DMS79 treated with DMSO at 0.1 percent for 48 hours (cell line): ENCODE measurements at places on chromosomes 2 and 18.

- no peak for DNase-seq
Observed at GRCh38 chr2:211113334-211114175, 557.2 kb downstream of the CPS1 start.

DNA sequence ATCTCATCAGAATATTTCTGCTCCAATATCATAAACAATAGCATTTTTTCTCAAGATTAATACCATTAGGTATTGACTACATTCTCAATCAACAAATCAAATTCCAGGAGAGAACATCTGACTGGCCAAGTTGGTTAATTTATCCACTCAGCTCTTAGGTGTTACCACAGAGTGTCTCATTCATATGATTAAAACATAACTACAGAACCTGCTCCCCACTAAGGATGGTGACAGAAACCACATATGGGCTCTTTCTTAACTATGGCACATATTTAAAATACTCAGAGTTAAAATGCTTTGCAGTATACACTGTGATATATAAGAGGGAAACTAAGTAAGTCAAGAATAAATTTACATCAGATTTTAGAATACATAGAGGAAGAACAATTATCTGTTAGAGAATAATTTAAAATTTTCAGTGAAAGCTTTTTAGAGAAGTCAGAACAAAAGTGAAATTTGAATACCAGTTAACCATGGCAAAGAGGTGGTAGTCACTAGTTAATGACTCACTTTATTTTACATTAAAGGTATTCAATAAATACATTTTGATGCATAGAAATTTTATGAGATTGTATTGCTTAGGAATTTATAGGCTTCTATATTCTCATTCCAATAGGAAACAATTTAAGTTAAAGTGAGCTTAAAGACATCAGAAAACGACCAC is 1120.8 kb upstream of the TMEFF2 start:
- DNase-seq = no peak

DNA sequence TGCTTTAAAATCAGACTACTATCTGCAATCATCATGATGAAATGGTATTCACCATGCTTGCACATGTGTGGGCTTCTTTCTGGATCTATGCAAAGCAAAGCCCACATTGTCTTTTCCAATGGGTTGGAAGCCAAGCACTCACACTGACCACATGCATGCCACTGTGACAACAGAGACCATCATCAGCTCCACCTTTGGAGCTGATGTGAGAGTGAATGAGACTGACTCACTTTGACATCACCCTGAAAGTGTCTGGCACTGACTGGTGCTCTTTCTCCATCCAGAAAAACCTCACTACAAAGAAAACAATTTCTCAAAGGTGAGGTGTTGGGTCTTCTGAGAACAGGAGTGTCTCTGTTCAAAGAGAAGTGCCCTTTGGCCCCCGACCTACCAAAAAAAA is 4.7 kb downstream of the MYO5B start:
- no peak for DNase-seq

DNA sequence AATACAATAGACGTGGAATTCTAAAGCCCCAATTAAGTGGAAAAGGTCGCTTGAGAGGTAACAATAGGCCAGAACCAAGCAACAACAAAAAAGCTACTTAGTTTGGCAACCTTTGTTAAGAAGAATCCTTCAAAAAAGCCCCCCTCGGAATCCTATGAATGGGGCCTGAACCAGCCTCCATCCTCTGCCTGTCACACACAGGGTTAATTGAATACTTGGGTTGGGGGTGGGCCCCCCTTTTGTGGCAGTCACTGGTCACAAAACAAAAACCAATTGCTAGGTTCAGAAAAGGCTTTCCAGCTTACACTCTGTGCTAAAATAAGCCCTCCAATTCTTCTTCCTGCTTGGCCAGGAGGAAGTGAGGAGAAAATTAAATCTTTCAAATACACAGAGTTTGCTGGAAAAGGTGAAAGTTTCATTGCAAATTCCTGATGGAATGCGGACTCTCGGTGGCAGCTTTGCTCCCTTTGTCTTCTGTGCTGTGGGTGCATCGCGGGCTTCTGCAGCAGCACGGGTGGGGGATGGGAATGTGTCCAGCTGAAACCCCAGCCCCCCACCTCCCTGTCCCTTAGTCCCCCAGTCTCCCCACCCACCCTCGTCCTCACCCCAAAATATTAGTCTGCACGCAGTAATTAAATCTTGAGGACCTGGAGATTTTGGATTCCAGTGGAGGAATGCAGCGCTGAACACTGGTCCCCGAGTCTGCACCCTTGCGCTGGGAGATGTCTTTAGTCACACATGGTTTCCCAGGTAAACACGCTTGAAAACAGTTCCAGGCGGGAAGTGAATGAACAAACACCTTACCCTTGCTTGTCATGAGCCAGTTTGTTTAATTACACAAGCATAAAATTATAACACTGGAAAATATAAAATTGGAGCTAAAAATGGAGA is 254.3 kb downstream of the SOX11 start:
- DNase-seq = peak; percentile 72

DNA sequence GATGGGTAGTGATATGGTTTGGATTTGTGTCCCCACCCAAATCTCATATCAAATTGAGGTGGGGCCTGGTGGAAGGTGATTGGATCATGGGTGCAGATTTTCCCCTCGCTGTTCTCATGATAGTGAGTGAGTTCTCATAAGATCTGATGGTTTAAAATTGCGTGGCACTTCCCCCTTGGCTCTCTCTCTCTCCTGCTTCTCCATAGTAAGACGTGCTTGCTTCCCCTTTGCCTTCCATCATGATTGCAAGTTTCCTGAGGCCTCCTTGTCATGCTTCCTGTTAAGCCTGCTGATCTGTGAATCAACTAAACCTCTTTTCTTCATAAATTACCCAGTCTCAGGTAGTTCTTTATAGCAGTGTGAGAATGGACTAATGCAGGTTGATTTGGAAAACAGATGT is 223.2 kb upstream of the APCDD1 start:
- DNase-seq = no peak

- DNase-seq = no peak
Observed at GRCh38 chr18:56747857-56748256, 96.7 kb downstream of the WDR7 start.

DNA sequence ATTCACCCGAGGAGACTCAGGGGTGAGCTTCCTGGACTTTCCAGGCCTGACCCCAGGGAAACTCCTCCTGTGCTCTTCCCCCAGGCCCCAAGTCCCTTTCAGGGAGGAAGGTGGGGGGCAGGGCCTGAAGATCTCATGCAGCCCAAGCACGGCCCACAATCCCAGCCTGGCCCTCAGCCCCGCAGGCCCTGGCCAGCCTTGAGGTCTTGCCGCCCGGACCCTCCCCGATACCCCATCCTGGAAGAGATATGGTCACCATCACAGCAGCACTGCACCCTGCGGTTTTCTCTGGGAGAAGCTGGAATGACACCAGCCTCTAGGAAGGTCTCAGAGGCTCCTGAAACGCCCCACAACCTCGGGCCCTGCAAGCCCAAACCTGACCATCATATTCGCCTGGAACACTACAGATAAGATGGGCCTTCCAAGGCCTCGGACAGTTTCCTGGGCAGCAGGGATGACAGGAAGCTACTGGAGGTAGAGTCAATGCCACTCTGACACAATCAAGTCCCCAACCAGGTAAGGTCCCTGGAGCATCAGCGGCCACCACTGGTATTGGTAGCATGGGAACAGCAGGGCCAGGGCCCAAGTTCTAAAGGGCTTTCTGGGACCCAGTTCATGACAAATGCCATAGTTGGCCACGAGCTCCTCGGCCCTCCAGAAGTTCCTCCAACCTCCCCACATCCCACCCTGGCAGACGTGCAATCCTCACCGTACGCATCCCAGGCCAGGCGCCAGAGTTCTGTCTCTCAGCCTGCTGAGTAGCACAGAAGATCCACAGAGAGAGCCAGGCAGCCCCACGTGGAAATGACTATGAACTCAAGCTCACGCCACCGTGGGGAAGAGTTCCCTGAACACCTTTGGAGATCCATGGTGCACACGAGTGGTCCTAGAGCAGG is 8.6 kb downstream of the SDC1 start:
- DNase-seq = no peak

GRCh38 chr18:765764-766549 is 46.1 kb downstream of the YES1 start:
- DNase-seq = peak; percentile 8

DNA sequence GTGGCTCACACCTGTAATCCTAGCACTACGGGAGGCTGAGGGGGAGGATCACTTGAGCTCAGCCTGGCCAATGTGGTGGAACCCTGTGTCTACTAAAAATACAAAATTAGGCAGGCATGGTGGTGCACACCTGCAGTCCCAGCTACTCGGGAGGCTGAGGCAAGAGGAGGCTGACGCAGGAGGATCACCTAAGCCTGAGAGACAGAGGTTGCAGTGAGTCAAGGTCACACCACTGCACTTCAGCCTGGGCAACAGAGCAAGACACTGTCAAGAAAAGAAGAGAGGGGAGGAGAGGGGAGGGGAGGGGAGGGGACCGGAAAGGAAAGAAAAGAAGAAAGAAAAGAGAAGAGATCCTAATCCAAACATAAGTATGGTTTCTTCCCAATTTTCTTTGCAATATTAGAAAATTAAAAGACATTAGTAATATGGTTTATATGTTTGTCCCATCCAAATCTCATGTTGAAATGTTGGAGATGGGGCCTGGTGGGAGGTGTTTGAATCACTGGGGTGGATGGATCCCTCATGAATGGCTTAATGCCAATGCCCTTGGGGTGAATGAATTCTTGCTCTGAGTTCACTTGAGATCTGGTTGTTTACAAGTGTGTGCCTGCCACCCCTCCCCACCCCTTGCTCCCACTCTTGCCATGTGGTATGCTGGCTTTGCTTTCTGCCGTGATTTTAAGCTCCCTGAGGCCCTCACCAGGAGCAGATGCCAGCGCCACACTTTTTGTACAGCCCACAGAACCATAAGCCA is 50.7 kb downstream of the TRIP12 start:
- DNase-seq = no peak

DNA sequence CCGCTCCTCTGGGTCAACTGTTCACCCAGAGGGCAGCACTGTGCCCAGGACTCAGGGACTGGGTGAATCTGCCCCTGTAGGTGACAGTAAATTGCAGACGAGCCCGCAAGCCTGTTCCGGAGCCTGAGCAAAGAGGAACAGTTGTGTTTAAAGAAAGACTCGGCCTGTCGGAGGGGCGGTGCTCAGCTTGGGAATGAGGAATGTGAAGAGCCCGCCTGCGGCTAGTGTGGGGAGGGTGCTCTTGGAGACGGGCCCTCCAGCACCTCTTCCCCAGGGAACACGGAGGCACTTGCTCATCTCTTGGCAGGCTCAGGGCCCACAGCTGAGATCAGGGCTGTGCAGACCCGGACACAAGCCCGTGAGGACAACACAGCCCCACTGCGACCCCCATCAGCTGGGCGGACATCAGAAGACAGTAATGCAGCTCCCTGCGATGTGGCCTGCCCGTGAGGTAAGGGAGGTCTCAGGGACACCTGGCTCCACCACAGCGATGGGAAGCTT is 299.0 kb downstream of the NDUFA10 start:
- DNase-seq = no peak

DNA sequence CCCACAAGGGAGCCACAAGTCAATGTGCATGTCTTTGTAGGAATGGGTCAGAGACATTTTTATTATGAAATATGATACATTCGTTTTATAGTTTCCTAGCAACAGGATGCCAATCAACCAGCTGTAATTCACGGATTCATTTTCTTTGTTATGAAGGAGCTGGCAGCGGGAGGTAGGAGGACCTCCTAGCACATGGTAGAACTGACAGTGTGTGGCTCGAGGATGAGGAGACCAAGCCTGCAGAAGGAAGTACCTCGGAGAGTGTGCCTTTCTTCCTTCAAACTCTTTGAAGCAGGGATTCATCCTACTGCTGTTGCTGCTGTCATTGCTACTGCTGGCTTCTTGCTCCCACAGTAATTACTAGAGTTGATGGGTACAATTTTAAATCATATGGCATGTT is 504.8 kb upstream of the KLHL29 start:
- DNase-seq = no peak

- no peak for DNase-seq
Observed at GRCh38 chr2:96877042-96877451, 7.2 kb upstream of the SEMA4C start.

DNA sequence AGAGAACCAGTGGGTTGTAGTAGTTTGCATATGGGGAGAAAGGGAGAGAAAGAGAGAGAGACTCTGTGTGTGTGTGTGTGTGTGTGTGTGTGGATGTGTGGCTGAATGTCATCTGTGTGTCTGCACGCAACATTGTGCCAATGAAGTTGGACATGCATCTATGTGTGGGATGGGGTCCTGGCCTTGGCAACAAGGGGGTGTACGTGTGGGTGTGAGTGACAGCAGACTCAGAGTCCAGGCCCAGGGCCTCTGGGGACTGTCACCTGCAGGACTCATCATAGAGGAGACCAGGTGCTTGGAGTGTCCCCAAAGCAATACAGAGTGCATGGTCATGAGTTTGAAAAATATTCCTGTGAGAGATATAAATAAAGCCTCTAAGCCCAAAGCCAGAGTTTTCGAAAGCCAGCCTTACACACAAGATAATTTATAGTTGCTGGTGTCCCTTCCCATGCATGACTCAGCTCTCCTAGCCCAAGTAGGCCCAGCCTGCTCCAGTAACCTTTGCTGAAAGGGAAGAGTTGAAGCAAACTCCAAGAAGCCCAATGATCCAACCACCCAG is 59.9 kb downstream of the TNP1 start:
- no peak for DNase-seq

DNA sequence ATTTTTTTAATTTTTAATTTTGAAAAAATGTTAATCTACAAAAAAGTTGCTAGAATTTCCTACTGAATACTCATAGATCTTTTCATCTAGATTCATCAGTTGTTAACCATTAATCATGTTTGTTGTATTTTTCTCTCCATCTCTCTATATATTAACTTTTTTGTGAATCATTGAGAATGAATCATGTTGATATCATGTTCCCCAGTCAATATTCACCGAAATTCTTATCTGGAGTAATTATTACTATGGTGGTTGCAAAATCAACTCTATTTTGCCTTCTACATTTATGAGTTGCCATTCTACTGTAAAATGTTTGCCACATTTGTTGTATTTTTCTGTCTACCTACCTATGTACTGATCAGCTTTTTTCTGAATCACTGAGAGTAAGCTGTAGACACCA is 154.0 kb downstream of the SPP2 start:
- no peak for DNase-seq

DNA sequence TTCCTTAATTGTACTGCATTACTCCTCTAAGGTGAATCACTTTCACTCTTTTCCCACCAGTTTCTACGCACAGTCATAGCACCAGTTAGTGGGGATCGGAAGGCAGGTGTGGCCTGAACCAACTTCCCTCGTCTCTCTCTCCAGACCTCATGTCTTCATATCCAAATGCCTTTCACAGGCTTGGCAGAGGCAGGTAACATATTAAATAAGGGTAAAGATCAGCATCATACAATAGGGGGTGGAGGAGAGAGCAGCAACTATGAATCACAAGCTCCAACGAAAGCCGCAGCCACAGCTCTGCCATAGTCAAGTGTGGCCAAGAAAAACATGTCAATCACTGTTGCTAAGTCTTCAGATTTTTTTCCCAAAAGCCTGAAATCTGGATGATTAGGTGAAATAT is 40.3 kb downstream of the AP1S3 start:
- no peak for DNase-seq
